ENCODE measurements at places on chromosomes 3 and 15. TPM values are rescaled to one million over a fixed set of nuclear protein-coding genes. Genes with fewer than 3 reads are reported as not detected.

The DPP8 gene
- polyA plus RNA-seq, result 20.9 TPM

DNA sequence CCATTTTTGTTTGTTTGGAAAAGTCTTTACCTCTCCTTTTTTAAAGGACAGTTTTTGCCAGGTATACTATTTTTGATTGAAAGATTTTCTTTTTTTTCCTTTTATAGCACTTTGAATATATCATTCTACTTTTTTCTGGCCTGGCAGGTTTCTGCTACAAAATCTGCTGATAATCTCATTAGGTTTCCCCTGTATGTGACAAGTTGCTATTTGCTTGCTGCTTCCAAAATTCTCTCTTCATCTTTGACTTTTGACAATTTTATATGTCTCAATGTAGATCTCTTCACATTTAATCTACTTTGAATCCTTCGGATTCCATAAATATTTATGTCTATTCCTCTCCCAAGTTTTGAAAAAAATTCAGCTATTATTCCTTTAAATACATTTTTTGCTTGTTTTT is 838.5 kb downstream of the IGSF11 start:
- DNase-seq, result no peak

GRCh38 chr3:20173844-20174410 is 12.1 kb downstream of the SGO1 start:
- no peak for DNase-seq

DNA sequence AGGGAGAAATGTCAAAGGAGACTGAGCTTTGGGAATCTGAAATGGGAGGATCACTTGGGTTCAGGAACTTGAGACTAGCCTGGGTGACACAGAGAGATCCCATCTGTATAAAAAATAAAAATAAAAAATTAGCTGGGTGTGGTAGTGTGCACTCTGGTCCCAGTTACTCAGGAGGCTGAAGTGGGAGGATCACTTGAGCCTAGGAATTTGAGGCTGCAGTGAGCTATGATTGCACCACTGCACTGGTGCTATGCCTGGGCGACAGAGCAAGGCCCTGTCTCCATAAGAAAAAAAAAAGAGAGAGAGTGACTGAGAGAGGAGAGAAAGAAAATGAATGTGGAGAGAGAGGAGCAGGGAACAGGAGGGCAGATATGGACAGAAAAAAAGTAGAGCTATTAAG is 72.8 kb downstream of the SENP2 start:
- DNase-seq, result no peak

GRCh38 chr15:44596511-44597010 is 59.6 kb downstream of the EIF3J start:
- DNase-seq, result no peak

GRCh38 chr3:54849360-54849759 is 78.5 kb downstream of the LRTM1 start:
- no peak for DNase-seq

DNA sequence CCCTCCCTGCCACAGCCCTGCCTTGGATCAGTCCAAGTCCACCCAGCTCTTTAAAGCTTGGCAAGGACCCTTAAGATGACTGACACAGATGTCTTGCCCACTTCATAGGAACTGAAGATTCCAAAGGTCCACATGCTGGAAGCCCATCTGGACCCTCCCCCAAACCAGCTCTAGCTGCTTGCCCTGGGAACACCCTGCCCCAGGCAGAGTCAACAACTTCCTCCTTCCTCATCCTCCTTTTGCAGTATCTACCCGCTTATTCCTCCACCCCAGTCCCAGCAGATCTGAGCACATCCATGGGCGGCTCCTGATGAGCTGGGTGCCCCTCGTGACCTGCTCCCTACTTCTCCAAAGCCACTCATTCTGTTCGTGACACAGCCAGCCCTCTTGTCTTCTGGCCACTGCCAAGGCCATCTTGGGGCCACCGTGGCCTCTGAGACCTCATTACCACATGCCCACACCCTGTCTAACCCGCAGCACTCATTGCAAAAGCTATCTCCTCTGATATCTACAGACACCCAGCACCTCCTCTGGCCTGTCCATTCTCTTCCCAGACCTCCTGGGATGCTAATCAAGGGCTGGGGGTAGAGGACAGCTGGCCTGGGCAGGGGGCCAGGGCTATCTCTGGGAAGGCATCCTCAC is 2.0 kb upstream of the PFKFB4 start:
- no peak for DNase-seq

DNA sequence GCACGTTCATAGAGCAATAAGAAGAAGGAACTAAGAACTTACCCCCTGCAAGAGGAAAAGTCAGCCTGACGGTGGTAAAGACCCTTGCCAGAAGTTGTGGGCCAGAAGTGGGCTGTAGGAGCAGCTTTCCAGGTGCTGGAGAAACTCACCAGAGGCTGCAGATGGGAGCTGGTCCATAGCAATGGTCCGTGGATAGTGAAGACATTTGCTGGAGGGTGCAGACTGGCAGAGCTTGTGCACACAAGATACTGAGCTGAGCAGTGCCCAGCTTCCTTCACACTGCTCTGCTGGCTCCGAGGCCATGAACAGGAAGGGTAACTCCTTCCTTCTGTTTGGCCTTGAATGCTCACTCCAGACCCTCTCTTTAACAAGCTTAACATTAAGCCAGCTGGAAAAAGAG is 149.8 kb upstream of the BNIP2 start:
- no peak for DNase-seq

All from right lung (tissue), 10 donors.